ENCODE measurements at places on chromosomes 1 and 21.

DNA sequence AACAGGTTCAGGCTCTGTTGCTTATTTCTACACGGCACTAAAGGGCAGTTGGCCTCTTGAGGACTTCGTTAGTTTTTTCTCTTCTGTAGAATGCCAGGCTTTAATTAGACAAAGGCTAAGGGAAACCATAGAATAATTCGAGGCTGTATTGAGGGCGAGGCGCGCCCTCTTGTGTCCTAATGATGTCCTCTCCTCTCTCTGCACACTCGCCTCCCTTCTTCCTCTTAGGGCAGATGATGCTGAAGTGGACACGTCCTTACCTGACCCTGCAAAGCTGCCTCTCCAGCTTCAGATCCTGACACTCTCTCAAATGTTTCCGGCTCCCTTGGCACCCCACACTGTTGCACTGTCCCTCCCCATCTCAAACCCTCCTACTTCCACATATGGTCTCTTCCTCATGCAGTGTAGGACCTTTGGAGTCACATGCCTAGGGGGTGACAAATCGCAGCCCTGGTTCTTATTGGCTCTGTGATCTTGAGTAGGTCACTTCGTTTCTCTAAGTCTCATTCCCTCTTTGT, 1.9 kb upstream of the ZSCAN20 start:
- peak; percentile 21 for DNase-seq

GRCh38 chr1:33137800-33138199, 44.0 kb downstream of the TRIM62 start:
- DNase-seq: no peak

DNA sequence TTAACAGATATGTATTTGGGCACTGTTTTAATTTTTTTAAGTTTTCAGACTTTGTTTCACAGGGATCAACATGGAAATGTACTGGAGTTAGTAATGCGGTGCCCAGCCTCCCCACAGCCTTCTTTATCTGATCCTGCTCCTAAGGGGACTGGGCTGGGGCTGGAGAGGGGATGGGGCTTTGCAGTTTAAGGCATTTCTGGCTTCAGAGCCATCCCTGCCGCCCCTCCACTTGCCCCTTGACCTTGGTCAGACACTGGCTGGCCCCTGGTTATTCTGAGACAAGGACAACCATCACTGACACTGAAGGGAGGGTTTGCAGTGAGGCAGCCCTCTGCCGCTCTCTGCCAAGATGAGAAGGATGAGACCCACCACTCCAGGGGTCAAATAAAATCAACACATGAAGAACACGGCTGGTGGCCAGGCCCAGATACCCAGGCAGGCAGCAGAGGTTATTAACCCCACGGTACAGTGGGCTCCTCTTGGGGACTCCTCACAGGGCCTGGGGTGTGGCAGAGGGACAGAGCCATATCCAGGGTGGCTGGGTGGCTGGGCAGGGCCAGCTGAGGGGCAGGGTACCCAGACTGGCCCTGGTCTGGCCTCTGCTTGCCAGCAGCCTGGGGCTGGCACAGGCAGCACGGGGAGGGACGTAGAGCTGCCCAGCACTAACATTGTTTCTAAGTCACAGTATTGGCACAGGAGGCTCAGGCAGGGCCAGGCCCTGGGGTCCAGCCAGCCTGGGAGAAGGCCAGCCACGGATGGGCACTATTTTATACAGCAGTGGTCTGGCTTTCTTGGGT, 7.2 kb upstream of the UBE2U start:
- DNase-seq: no peak

DNA sequence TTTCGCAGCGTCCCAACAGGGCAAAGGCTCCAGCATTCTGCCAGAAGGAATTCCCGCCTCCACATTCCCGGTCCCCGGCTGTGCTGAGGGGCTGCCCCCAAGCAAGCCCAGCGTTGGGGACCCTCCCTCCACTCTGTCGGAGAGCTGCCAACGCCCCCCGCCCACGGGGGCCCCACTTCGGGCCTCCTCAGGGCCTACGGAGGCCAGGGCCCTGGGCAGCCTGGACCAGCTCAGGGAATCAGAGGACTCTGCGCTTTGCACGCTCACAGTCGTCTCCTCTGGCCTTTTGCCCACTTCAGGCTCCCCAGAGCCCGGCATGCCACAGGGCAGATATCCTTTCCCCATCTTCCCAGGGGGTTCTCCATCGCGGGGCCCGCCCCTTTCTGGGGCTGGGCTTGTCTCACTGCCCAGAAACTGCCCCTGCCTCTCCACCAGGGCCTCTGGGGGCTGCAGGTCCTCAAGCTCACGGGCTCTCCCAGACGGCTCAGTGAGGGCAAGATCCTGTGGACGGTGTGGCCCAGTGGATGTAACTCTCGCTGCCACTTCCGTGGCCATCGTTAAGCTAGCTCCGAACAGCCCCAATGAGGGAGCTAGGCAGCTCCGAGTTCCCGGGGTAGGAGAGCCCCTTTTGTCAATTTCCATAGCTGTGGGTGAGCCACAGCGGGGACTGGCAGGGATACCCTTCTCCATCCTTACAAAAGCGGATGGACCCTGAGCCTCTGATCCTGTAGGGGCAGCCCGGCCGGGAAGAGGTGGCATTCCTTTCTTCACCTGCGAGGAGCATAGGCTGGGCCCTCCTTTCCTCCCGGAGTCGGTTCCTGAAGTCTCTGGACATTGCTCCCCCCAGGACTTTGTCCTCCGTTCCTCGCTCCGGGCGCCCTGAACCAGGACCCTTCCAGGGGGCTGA, 2.8 kb downstream of the ITPKB start:
- DNase-seq: no peak

GRCh38 chr1:12442217-12442616, 175.8 kb downstream of the DHRS3 start:
- DNase-seq: no peak

DNA sequence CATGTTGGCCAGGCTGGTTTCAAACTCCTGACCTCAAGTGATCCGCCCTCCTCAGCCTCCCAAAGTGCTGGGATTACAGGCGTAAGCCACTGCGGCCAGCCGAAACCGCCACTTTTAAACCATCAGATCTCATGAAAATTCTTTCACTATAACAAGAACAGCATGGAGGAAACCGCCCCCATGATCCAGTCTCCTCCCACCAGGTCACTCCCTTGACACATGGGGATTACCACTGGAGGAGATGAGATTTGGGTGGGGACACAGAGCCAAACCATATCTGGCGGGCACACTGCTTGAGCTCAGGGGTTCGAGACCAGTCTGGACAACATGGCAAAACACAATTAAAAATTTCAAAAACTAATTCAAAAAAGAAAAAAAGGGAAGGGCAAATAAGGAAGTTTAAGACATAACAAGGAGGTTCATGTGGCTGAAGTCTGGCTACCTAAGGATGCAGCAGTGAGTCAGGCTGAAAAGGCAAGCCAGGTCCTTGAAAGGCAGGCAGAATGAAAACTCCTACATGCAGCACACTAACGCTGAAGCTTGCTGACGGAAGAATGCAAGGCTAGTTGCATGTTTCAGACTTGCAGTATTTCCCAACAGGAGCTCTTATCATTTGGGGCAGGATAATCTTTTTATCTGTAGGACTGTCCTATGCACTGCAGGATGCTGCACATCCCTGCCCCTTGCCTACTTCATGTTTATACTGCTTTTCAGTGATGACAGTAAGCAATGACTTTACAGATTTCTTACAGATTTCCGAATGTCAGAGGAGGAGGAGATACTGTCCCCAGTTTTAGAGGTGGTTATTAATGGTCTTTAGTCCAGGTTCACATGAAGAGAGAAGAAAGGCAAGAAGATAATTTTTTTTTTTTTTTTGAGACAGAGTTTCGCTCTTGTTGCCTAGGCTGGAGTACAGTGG, 49.3 kb downstream of the FBXO42 start:
- DNase-seq: no peak

DNA sequence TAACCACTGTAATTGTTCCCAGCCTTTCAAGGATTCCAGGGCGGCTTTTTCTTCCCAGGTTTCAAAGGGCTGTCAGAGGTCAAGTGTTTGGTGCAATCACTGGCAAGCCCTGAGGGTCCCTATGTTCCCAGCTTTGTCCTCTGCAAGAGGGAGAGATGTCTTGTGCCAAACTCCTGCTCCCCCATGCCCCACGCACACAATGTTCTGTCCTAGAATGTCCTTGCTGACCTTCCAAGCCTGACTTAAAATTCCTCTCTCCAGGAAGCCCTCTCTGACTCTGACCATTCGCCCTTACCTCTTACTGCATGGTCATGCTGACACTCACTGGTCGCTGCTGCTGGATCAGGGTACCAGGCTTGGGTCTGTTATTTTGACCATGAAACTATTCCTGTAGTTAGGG, 152.5 kb upstream of the KCND3 start:
- DNase-seq: no peak

All from activated CD4-positive, alpha-beta T cell treated with anti-CD3 and anti-CD28 coated beads, Interleukin-2, amount 50 U/mL, for 24 hours (primary cell).